ENCODE measurements at places on chromosomes 1 and 21.

GRCh38 chr1:70978623-70979022 lies 69.0 kb downstream of the PTGER3 start:
- H3K4me1 ChIP-seq: no peaks in the 10 kb centered on the region
- no peaks in the 10 kb centered on the region for H3K36me3 ChIP-seq
- H3K27ac ChIP-seq: no peak overlapping the region

DNA sequence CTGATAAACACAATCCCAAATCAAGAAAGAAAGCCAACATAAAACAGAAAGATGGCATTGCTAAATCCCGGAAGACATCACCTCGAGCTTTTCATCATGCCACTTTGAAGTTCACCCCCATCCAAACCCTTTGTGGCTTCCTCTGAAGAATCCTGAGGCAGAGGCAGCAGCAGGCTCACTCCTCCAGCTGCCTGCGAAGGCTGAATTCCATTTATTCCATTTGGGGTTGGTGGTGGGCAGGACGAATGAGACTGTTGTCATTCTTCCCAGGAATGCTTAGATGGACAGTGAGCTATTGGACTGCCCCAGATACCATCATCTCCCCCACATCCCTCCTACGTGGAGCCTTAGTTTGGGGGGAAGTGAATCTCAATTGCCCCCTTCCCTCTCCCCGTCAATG lies 437.5 kb downstream of the SMYD3 start:
- no peak overlapping the region for H3K4me3 ChIP-seq
- H3K36me3 ChIP-seq: no peaks in the 10 kb centered on the region
- no peaks in the 10 kb centered on the region for H3K4me1 ChIP-seq
- no peaks in the 10 kb centered on the region for H3K27me3 ChIP-seq

DNA sequence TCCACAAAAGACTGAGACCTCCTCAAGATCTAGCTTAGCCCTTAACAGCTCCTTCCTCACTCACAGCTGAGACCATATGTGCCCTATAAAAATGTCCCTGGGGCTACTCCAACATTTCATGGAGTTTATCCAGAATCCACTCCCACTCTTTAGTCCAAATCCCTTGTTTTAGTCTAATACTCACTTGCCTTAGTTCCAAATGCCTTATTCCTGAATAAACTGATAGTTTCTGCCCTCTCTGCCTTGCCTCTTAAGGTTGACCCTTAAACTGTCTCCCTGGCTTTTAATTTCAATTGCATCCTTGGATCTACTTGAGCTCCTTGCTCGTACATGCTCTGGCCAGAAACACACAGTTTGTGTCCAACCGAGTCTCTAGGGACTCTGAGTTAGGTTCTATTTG lies 47.3 kb upstream of the LYPLAL1 start:
- DNase-seq: no peak
- no peak overlapping the region for H3K27ac ChIP-seq
- H3K4me3 ChIP-seq: no peak overlapping the region

DNA sequence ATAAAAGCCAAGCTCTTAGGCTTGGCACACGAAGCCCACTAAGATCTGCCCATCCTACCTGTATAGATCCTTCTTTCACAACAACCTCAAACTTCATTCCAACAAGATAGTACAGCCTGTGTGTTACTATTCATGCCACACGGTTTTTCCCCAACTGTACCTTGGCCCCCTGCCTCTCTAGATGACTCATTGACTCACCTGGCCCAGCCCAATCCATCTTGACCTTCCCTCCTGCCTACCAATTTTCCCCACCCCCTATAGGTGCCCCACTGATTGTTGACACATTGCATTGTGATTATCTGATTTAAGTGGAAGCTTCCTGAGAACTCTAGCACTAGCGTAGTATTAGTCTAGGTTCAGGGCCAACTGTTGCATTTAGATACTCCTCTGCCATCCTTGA lies 2.0 kb upstream of the CD101 start:
- H3K27ac ChIP-seq: no peak overlapping the region
- no peak for DNase-seq
- no peak overlapping the region for H3K4me3 ChIP-seq
- H3K4me1 ChIP-seq: peaks cover 4% of the 10 kb centered on the region

- H3K27me3 ChIP-seq: no peaks in the 10 kb centered on the region
- no peaks in the 10 kb centered on the region for H3K4me1 ChIP-seq
- no peaks in the 10 kb centered on the region for H3K36me3 ChIP-seq
- no peak overlapping the region for H3K4me3 ChIP-seq
- no peak overlapping the region for H3K27ac ChIP-seq
Observed at GRCh38 chr21:26506956-26507355, 66.1 kb downstream of the CYYR1 start.

DNA sequence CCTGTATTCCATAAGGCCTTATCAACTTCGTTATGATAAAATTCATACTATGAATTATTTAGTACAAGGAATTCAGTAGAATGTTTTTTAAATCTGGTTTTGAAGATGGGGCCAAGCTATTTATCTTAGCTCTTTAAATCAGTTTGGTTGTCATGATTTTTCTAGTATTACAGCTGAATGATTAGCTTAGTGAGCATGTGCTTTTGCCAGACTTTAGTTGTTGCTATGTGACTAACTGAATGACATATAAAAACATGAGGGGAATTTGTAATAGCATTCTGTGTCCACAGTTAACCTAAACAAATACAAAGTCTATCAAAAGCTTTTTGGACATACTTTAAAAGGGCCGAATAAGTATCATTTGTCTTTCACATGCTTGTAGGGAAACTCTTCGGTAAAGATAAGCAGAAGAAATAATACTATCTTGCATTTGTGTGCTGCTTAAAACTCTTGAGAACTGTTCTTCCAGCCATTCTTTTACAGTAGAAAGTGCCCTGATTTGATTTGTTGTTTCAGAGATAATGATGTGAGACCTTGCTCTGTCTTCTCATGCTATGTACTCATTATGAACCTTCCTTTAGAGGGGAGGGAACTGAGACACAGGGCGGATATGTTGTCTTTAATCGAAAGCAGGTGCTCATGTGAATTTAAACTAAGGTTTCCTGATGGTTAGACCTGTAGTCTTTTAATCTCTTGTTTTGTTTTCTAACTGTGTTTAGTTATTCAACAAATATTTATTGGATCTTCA lies 18.8 kb downstream of the NEK7 start:
- no peak overlapping the region for H3K4me3 ChIP-seq
- H3K27ac ChIP-seq: peak overlapping the region; percentile 75
- no peaks in the 10 kb centered on the region for H3K36me3 ChIP-seq
- DNase-seq: no peak
- no peaks in the 10 kb centered on the region for H3K27me3 ChIP-seq

DNA sequence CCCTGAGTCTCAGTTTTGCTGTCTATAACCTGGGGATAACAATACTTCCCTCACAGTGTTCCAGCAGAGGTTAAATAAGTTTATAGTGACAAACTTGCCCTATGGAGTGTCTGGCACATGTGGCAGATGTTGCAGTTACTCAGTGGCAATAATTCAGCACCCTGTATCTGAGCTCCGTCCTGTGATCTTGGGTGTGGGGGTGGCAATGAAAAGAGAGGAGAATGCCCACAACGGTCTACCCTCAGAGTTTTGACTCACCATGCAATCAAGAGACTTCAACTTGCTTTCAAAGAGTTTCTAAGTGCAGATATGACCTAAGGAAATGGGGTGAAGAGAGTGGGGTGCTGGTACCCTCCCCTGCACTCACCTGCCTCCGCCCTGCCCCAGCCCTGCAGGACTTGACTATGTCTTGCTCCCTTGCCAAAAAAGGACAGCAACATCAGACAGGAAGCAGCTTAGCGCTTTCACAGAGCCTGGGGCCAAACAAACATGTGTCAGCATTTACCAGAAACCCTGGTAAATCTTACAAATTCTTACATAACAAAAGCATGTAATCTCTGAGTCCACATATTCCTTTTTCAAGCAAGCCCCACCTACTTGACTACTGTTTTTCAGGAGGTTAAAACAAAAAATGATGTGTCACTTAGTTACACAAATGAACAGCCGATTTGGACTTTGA lies 185.1 kb upstream of the CAMK1G start:
- H3K4me3 ChIP-seq: no peak overlapping the region
- no peaks in the 10 kb centered on the region for H3K36me3 ChIP-seq
- H3K27me3 ChIP-seq: no peaks in the 10 kb centered on the region
- H3K27ac ChIP-seq: no peak overlapping the region
- no peaks in the 10 kb centered on the region for H3K4me1 ChIP-seq

GRCh38 chr21:42981214-42981523 lies 6.8 kb downstream of the PKNOX1 start:
- no peaks in the 10 kb centered on the region for H3K27me3 ChIP-seq
- peaks cover 1% of the 10 kb centered on the region for H3K4me1 ChIP-seq
- H3K27ac ChIP-seq: no peak overlapping the region
- no peak overlapping the region for H3K4me3 ChIP-seq
- H3K36me3 ChIP-seq: no peaks in the 10 kb centered on the region
- DNase-seq: no peak

- H3K4me3 ChIP-seq: peak within 1 kb of the TSS; percentile 14
- no peak for DNase-seq
- H3K36me3 ChIP-seq: no peaks in the 10 kb centered on the region
- no peaks in the 10 kb centered on the region for H3K27me3 ChIP-seq
Observed at GRCh38 chr1:111503585-111504060, at the start of the genes ADORA3 and TMIGD3. TSS of gene ADORA3 (minus strand) at chr1:111503633. CDS start at chr1:111503354, 279 bp downstream. TSS of gene TMIGD3 (minus strand) at chr1:111503633. CDS start at chr1:111503354, 279 bp downstream.

DNA sequence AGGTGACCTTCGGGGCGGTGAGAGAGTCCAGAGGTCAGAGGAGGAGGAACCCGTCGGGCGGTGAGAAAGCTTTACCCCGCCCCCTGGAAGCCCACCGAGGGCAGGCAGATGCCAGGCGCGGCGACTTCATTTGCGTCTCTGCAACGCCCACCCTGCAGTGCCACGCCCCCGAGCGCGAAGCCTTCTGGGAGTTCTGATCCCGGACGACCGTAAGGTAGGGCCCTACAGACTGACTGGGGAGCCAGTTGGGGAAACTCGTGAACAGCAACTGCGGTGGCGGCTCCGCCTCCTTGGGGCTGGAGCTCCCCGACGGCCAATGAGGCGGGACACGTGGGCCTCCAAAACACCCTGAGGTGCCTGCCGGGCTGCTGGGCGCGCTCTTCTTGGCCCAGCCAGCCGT lies 46.0 kb upstream of the EDARADD start:
- no peaks in the 10 kb centered on the region for H3K4me1 ChIP-seq
- no peak overlapping the region for H3K4me3 ChIP-seq
- DNase-seq: no peak

- no peak overlapping the region for H3K27ac ChIP-seq
- peaks cover 11% of the 10 kb centered on the region for H3K4me1 ChIP-seq
- no peak for DNase-seq
- no peak overlapping the region for H3K4me3 ChIP-seq
- H3K36me3 ChIP-seq: no peaks in the 10 kb centered on the region
- H3K27me3 ChIP-seq: no peaks in the 10 kb centered on the region
Observed at GRCh38 chr1:181135815-181136737, 47.6 kb downstream of the IER5 start.

DNA sequence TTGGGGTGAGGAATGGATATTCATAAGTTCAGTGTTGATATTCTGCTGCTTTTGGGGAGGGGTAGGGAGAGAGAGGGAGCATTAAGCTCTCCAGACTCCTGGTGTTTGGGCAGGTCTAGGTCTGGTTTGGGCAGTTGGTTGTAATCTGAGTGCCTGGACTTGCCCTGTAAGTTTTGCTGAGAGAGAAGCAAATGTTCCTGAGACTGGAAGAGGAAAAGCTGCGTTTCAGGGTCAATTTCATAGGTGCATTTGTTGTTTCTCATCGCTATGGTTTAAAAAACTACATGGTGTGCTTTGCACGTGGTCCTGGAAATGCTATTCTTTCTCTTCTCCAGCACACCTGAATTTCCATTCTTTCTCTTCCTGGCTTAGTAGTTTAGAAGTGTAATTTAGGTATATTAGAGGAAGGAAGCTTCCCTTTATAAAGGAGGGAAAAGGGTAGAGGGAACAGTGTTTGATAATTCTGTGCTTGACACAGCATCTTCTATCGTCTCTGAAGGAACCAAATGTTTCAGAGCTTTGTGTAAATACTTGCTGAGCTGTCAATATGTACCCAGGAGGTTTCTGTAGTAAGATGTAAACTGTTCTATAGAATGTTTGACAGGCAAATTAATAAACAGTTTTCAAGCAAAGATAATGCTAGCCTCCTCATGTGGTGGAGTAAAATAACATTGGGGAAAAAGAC lies 6.3 kb downstream of the ARID1A start:
- peaks cover 2% of the 10 kb centered on the region for H3K36me3 ChIP-seq
- H3K4me1 ChIP-seq: peaks cover 66% of the 10 kb centered on the region
- H3K4me3 ChIP-seq: no peak overlapping the region

DNA sequence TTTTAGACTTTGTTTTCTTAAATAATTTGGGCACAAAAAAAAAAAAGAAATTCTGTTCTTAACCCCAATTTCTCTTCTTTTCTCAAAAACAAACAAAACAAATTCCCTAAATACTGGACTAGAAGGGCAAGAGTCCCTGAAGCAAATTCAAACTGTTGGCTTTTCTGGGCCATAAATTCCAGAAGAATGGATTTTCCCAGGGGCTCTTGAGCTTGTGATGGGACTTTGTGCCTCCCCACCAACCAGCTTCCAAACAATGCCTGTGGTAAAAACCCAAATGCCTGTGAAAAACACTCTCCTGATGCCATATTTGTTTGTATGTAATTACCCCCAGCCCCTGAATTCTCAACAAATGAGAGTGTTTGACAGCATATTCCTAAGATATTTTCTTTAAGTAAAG lies 55.4 kb downstream of the SGIP1 start:
- H3K36me3 ChIP-seq: no peaks in the 10 kb centered on the region
- H3K4me1 ChIP-seq: no peaks in the 10 kb centered on the region
- H3K27ac ChIP-seq: no peak overlapping the region
- H3K4me3 ChIP-seq: no peak overlapping the region
- H3K27me3 ChIP-seq: no peaks in the 10 kb centered on the region

DNA sequence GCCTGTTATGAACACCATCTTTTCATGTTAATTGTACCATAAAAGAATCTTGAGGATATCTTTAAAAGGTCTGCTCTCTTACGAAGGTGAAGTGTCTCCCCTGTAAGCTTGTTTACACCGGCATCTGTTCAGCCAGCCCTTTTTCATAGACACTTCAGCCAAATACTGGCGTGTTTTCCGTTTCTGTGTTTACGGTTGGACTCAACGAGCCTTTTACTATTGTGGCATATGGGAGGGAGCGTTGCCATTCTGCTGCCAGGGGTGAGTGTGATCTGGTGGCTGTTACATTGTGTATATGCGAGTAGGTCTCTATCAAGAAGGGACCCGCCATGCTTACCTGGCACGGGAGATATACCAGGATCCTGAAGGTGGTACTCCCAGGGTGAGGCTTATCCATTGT lies 433.8 kb downstream of the CAMTA1 start:
- H3K27me3 ChIP-seq: no peaks in the 10 kb centered on the region
- no peak overlapping the region for H3K27ac ChIP-seq
- no peak overlapping the region for H3K4me3 ChIP-seq
- DNase-seq: no peak
- H3K4me1 ChIP-seq: no peaks in the 10 kb centered on the region
- no peaks in the 10 kb centered on the region for H3K36me3 ChIP-seq

GRCh38 chr1:232813097-232813496 lies 7.9 kb downstream of the MAP10 start:
- no peak overlapping the region for H3K27ac ChIP-seq
- no peaks in the 10 kb centered on the region for H3K27me3 ChIP-seq
- no peak overlapping the region for H3K4me3 ChIP-seq
- DNase-seq: no peak
- H3K4me1 ChIP-seq: no peaks in the 10 kb centered on the region
